Stimulated activated CD8-positive, alpha-beta memory T cell treated with anti-CD3 and anti-CD28 coated beads, Interleukin-4, amount 100 ng/mL, for 4 hours (primary cell): ENCODE measurements at places on chromosomes 13 and 19.

DNA sequence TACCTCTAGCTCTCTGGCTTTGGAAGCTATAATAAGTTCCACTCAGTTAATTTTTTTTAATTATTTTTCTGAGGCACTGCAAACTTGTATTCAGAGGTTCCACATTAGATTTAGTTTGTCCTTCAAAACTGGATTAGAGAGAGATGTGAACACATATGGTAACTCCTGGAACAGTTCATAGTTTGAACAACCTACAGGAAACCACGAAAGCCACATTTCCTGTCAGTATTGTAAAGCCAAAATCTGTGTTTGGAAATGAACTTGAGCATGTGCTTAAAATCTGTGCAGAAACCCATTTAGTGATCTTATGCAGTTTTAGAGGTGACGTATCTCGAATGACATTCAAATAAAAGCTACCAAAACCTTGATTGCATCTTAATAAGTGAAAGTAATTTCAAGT, 1952.0 kb downstream of the OLFM4 start:
- no peak for DNase-seq

DNA sequence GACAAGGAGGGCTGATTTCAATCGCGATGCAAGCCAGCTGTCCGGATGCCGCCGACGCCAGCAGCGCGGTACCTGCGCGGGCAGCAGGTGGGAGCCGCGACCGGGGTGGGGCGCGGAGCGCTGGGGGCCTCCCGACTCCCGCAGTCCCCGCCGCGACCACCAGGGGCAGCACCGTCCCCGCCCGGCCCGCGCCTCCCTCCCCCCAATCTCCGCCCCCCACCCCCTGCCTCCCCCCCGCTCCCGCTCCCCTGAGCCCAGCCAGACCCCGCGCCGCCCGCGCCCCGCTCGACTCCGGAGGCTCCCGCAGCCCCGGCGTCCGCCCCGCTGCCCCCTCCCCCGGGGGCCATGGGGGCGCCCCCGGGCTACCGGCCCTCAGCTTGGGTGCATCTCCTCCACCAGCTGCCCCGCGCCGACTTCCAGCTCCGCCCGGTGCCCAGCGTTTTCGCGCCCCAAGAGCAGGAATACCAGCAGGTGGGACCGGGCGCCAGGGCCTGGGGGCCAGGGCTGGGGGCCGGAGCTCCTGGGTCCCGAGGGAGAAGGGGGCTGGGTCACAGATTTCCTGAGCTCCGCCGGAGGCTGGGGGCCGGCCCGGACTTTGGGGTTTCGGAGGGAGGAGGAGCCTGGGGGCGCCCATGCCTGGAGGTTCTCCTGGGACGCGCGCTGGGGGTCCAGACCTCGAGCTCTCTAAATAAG, at the start of gene TTYH1:
Gene TTYH1, plus strand, starts transcription at position 257 of the 693 bp plus-strand sequence. Its CDS starts 89 bp downstream, at position 346.
- no peak for DNase-seq

DNA sequence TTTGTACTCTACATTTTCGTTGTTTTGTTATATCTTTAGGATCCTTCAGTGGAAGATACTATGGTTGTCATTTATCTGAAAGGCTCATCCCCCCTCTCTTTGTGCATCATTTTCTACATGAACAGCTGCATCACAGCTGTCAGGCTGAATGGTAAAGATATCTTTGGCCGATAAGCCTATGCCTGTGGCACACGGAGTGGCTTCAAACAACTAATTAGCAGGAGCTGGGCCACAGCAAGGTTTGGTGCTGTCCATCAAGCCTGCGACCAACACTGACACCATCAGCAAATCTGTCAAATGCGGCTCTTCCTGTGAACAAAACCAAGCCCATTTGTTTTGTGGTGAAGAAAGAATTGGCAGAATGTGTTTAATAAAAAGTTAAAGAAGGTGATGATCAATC, 334.4 kb downstream of the PCDH9 start:
- DNase-seq = no peak

DNA sequence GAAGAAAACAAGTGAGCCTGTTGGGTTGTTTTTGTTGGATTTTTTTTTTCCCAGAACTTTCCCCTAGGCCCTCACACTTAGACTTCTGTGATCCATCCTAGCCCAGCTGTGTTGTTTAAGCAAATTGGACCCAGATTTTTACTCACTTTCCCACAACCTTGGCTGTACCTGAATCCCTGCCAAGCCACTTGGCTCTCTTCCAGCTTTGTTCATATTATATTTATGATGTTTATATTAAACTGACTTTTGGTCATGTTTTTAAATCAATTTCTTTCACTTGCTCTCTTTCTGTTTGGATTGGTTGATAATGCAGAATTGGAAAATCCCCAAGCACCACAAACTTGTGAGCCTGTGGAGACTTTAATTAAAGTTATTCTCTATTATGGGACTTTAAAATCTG, 16.6 kb downstream of the OLFM4 start:
- no peak for DNase-seq

DNA sequence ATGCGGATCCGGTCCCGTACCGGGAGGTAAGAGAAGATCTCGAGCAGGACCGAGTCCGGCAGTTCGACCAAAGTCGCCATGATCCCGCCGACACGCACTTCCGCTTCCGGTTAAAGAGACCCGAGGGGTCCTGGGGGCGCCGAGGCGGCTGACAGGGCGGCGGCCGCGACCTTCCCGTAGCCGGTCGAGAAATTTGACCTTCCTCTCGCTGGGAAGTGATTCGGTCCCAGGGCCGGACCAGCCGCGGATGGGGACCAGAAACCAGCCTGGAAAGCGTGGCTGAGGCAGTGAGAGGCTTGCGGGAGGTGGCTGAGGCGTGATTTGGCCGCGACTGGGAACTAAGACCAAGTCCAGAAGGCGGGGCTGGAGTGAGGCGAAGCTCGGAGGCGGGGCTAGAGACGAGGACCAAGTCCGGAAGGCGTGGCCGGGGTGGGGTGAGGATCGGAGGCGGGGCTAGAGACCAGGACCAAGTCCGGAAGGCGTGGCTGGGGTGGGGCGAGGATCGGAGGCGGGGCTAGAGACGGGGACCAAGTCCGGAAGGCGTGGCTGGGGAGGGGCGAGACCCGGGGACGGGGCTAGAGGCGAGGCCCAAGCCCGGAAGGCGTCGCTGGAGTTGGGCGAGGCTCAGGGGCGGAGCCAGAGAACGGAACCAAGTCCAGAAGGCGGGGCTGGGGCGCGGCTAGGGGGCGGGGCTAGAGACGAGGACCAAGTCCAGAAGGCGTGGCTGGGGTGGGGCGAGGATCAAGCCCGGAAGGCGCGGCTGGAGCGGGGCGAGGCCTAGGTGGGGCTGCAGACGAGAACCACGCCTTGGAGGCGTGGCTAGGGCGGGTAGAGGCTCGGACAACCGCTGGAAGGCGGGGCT, at the start of gene FBXL12:
Gene FBXL12, minus strand, starts transcription at position 346 of the 862 bp plus-strand sequence. Its CDS starts 266 bp downstream, at position 80.
- peak; percentile 100 for DNase-seq

DNA sequence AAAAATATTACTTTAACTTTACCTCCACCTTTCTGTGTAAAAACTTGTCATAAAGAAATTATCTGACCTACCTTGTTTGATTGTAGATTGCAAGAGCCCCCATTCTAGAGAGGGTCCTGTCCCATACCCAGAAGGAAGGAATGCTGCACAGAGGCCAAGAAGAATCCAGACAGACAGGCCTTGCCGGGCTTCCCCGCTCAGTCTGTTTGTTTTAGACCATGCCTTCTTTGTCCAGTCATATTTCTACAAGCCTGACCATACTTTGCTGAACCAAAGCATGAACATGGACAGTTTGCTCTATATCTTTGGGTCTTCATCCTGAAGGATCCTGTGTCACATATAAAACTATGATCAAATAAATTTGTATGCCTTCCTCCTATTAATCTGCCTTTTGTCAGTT, 95.8 kb upstream of the MYCBP2 start:
- no peak for DNase-seq

DNA sequence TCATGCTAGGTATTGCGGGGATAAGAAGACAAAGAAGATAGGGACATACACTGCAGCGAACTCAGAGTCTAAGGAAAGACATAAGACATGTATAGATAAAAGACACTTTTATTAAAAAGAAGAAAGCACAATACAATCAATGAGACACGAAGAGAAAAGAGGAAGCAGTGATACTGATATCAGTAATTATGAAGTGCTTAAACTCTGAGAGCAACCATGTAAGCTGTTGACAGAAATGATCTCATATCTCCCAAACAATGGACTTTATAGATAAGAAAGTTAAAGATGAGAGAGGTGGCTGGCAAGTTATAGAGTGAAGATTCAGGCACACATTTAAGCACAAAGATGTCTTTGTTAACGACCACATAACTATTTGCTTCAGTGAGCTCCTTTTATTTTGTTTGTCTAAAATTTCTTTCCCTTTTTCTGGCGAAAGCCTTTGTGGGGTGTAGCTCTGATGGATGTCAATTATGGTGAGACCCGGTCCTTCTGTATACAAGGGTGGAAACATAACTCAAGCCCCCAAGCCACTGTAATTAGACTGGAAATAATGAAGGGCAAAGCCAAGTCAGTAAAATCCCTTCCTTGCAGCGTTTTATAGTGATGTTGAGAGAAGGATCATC, 818.0 kb upstream of the SLC10A2 start:
- DNase-seq = no peak

DNA sequence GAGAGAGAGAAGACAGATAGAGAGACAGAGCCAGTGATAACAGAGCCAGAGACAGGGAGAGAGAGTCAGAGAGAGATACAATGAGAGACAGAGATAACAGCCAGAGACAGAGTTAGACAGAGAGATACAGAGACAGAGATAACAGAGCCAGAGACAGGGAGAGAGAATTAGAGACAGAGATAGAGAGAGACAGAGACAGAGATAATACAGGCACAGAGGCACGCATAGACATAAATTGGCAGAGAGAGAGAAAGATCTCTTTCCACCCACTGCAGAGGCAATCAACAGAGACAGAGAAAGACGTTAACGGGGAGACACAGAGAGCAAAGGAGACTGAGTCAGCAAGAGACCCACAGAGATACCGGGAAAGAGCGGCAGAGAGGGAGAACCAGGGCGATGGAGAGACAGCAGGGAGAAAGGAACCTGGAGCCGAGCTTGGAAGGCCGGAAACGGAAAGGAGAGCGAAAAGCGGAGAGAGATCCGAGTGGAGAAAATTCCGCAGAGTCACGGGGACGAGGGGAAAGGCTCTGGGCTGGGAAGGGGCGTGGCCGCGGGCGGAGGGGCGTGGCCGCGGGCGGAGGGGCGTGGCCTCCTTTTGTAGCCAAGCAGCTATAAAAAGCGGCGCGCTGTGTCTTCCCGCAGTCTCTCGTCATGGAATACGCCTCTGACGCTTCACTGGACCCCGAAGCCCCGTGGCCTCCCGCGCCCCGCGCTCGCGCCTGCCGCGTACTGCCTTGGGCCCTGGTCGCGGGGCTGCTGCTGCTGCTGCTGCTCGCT, at the start of gene TNFSF9:
Gene TNFSF9, plus strand, starts transcription at position 641 of the 777 bp plus-strand sequence. Its CDS starts 11 bp downstream, at position 652.
- DNase-seq = peak; percentile 73

GRCh38 chr13:110921695-110922094, 6.8 kb upstream of the ANKRD10 start:
- no peak for DNase-seq

- no peak for DNase-seq
These were observed 15.1 kb upstream of the RUBCNL start for GRCh38 chr13:46402178-46402577.

GRCh38 chr19:1513499-1514294, 878 bp upstream of the ADAMTSL5 start:
- peak; percentile 24 for DNase-seq

GRCh38 chr13:93859716-93860115, 619.8 kb downstream of the DCT start:
- DNase-seq = no peak

DNA sequence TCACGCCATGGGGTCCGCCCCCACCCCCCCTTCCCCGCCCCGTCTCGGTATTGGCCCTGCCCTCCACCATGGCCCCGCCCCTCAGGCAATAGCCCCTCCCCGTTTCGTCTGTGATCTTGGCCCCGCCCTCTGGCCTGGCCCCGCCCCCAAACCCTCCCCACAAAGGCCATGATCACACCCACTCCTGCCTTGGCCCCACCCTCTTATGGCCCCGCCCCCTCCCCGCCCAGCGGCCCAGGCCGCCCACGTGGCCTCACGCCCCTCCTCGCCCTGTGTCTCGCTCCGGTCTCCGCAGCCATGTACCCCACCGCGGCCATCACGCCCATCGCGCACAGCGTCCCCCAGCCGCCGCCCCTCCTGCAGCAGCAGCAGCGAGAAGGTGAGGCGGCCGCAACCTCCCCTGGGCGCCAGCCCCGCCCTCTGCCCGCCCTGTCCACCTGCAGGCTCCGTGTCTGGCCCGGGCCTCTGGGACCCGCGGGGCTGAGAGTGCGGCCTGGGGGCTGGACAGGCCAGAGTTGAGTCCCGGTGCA, 61.3 kb downstream of the CELF5 start:
- DNase-seq = no peak

DNA sequence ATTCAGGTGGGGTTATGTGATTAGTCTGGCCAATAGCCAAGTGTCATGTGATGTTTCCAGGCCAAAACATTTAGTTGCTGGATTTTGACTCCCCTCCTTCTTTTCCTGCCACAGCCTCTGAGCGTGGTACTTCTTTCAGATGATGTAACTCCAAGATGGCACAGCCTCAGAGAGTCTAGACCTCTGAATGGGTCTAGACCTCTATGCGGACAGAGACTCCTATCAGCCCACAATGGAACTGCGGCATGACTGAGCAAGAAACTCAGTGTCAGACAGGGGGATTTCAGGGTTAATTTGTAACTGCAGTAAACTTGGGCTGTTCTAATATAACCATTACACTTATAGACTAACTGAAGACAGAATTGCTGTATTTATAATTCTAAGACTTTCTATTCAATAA, 42.6 kb upstream of the ZDHHC20 start:
- DNase-seq = no peak

- DNase-seq = no peak
These were observed 62.9 kb upstream of the SPATA13 start for GRCh38 chr13:24097667-24098066.

- DNase-seq = no peak
These were observed 6.2 kb downstream of the MRPS31 start for GRCh38 chr13:40764587-40765403.

DNA sequence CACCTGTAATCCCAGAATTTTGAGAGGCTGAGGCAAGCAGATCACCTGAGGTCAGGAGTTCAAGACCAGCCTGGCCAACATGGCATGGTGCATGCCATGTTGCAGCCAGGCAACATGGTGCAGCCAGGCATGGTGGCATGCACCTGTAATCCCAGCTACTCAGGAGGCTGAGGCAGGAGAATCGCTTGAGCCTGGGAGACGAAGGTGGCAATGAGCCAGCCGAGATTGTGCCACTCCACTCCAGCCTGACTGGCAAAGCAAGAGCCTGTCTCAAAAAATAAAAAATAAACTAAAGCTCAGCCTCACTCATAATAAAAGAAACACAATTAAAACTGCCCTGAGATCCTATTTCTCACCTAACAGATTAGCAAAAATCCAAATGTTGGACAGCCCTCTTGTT, 49.7 kb upstream of the MAP3K10 start:
- no peak for DNase-seq

DNA sequence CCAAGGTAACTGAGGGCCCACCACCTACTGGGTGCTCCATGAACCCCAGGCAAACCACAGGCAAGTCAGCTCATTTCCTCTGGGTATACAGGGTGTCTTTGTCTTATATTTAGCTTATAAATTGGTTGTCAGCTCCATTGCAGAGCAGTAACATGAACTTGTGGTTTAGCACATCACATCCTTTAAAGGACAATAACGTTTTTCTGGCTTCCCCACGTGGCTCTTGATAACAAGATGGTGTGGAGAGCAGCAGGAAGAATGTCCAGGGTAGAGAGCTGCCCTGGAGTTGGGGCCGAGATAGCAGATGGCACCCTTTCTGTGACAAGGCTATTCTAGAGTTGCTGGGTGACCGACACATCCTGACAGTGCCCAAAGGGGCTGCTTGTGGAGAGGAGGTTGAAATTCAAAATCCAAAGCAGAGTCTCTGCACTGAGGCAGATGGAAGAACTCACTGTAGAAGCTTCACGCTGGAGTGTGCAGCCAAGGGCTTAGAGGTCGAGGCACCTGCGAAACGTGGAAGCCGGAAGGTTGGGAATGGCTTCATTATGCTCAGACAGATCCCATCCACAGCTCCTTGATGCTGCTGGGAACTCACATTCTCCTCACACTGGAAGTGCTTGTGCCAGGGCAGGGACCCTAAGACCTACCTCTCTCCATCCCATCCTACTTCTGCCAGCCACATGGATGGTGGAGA, 133.0 kb upstream of the FRY start:
- DNase-seq = no peak
